ENCODE measurements at places on chromosomes 12 and 14.
A peak's percentile ranks its signal among the peaks of the same experiment; 100 is the strongest.

DNA sequence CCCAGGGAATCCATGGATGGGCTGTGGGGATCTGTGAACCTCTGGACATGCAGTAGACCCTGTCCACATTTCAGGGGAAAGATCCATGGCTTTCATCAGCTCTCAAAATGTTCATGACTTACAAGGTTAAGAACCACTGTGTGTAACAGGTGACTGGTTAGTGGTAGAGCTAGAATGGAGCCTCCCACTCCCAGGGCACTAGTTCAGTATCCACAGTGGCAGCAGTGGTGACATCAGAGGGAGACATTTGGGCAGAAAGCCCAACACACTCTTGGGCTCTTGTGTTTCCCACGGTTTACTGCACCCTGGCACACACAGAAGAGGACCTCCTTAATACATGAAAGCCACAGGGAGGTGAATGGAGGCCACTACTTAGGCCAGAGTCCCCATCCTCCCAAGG lies 9.1 kb downstream of the KRT74 start:
- DNase-seq: no peak

DNA sequence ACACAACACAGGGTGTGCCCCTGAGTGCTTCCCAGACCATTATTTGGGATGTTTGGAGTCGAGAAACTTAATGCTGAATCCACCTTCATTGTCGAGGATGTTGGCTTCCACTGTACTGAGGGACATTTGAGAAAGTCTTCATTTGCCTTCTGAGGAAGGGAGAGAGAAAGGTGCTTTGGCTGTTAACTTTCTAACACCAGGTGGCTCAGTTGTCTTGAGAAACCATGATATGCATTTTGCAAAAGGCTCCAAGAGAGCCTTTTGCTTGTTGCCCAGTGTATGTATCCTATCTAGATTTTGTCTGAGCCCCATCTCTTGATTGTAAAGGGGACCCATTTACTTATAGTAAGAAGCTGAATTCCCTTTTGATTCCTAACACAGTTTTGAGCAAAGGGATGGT lies 28.6 kb upstream of the NRXN3 start:
- no peak for DNase-seq

- no peak for DNase-seq
These were observed 5.1 kb upstream of the NUMB start for GRCh38 chr14:73463411-73463810.

- DNase-seq: no peak
These were observed 585.4 kb downstream of the SNAPC1 start for GRCh38 chr14:62347562-62348011.

DNA sequence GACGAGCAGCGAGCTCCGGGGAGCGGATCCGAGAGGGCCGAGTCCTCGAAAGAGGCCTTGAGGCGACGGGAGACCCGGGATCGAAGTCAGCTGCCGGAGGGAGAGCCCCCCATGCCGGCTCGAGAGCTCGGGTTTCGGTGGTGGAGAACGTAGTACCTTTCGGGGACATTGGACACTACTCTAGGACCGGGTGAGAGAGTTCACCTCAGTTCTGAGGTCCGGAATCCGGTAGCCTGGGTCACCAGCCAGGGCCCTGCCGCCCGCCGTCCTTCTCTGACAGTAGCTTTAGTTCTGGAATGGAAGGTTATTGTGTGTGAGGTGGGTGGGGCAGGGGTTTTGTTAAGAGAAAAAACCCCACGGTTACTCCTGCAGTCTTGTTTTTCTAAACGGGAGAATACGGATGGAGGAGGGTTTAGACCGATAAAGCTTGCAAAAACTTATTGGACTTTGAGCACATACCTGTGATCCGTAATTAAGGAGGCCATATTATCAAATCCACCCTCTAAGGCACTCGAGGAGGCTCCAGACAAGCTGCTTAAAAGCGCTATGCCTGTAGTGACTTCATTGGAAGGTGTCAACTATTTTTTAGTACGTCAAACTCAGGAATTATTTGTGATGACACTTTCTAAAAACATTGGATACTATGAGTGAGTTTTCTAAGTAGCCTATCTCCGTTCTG lies 765 bp downstream of the SCYL2 start:
- DNase-seq: no peak

GRCh38 chr12:60920841-60921495 lies 1325.1 kb downstream of the SLC16A7 start:
- no peak for DNase-seq

- DNase-seq: no peak
These were observed 199.3 kb upstream of the PWP1 start for GRCh38 chr12:107486140-107486892.

GRCh38 chr12:118126119-118126757 lies 9.7 kb upstream of the PEBP1 start:
- DNase-seq: no peak

GRCh38 chr14:21090194-21090939 lies 8.1 kb downstream of the ZNF219 start:
- DNase-seq: no peak

- no peak for DNase-seq
These were observed 118.1 kb downstream of the TRAFD1 start for GRCh38 chr12:112243255-112244110.

GRCh38 chr12:78555802-78556201 lies 308.8 kb upstream of the SYT1 start:
- DNase-seq: no peak

DNA sequence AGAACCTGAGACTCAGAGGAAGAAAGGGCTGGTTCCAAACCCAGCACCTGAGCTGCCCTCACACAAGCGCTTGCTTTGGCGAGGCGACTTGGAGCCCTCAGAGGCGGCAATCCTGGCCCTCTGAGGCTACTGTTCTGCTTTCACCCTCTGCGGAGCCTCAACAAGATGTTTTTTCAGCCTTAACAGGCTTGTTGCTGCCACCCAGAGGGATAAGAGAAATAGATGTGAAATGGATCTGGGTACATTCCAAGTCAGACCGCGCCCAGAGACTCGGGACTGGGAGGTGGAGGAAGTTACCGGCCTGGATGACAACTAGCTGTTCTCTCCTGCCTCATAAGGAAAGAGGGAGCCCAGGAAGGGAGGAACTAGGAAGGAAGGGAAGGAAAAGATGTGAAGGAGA lies 89.6 kb downstream of the TTC7B start:
- DNase-seq: no peak

GRCh38 chr12:28603801-28604200 lies 413.5 kb downstream of the CCDC91 start:
- no peak for DNase-seq

DNA sequence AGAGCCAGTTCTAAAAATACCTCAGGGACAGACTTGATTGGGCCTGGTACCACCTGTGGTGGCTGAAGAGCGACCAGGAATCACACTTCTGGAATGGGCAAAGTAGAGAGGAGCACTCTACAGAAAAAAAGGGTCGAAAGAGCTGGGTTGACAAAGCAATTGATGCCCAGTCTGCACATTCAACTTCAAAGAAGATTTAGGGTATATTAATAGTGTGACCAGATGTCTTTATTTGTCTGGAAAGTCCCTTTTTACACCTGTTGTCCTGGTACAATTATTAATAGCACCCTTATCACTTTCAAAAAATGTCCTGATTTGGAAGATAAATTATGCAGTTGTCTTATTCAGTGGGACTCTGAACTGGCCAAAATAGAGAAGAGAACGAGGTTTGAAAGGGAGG lies 137.5 kb downstream of the DYRK2 start:
- DNase-seq: no peak

DNA sequence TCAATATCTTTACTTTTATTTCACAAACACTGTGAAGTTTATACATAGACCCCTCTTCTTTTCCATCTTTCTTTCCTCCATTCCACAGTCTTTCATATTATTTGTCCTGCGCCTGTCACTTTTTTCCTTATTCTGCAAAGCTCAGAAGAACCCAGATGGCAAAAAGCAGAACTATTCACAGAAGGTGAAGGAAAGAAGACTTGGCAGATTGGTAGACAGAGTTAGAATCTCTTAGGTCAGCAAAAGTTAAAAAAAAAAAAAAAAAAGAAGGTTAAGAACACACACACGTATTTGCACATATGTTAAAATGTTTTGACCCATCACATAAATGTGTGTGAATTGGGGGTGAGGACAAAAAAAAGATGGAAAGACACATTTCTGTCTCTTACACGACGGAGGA lies 50.3 kb upstream of the ABCC9 start:
- DNase-seq: no peak

- DNase-seq: no peak
These were observed 81.2 kb upstream of the ATXN7L3B start for GRCh38 chr12:74456431-74456830.

GRCh38 chr12:49866859-49867569 lies 24.1 kb upstream of the BCDIN3D start:
- DNase-seq: peak; percentile 40

DNA sequence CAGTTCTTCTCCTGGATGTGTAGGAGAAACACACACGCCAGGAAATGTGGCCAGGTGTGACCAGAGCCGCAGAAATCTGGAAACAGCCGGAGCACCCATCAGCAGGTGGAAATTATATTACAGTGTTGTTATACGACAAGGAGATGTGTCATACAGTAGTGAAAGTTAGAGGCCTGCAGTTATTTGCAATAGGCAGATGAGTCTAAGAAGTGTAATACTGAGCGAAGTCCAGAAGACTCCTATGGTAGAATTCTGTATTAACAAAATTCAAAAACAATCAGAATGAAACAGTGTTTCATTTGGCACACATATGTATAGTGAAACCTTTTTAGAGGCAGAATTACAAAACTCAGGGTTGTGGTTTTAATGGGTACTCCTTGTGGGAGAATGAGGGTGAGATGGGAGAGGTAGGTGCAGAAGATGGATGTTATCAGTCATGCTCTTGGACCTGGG lies 39.3 kb upstream of the AMN start:
- DNase-seq: no peak

DNA sequence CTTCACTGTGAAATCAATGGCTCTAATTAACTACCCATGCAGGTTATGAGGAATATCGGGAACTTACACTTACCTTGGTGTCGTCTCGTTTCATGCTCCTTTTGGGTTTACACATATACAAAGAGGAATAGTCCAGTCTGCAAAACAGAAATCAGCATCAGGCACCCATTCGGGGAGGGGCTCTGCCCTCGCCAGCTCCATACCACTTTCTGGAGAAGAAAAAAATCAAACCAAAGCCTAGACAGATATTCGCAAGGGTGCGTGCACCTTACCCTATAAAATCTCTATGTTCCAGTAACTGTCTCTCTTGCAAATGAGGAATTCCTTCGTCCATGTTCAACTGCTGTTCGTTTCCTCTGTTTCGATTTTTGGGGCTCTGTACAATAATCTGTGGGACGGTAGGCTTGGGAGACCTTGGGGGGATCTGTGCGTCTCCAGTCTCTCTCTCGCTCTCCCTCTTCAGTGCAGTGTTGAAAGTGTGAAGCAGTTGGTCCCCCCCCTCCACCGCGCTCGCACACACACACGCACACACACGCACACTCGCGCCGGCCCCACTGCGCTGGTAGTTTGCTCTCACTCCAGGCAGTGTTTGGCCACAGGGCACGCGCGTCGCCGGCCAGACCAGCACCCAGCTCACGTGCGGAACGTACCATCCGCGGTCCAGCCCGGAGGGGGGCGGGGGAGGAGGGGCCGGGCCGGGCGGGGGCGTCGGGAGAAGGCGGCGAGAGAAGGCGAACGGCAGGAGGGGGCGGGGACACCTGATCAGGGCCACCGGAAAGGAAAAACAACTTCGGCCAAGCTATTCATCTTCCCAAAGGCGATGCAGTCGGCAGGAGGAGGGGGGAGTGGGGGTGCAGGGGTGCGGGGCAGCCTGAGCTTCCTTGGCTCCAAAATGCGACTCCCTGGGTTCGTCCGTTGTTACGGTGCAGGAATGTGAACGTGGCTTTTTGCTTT lies at the start of gene BHLHE41:
Gene BHLHE41, minus strand, starts transcription at position 592 of the 954 bp plus-strand sequence. Its CDS starts 258 bp downstream, at position 334.
- no peak for DNase-seq

GRCh38 chr14:104546591-104547309 lies 32.8 kb upstream of the C14orf180 start:
- DNase-seq: no peak

- no peak for DNase-seq
These were observed 59.9 kb downstream of the TSPAN19 start for GRCh38 chr12:84976133-84976532.

- DNase-seq: no peak
These were observed 8.8 kb downstream of the NID2 start for GRCh38 chr14:52060080-52060479.

DNA sequence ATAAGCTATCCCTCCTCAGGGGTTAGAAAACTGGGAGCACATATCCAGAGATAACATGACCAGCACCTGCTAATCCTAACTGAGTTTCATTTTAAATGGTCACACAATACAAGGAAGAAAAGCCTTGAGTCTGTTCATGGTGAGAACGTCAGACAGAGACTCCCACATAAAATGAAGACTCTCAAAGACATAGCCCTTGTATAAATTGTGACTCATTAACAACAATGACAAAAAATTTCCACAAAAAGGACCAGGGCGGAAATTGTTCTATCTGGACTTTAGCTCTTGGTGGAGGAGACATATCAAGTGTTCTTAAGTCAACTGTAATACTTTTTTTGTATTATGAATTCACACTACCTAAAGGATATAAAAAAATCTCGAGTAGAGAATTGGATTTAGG lies 313.7 kb upstream of the DCN start:
- no peak for DNase-seq

DNA sequence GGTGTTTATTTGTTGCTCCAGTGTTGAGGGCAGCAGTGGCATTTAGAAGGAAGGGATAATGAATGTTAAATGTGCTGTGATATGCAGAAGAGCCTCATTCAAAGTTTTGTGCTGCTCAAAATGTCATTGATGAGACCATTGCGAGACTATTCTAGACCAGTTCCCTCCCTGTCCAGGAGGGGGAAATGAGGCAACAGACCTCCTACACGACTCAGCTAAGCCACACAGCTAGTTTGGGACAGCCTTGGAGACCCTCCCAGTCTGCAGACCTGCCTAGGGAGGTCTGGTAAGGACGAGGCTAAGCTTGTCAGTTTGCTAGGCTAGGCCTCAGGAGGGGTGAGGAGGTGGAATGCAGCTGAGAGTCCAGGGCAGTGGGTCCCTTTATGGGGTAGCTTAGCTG lies 116.0 kb downstream of the NRXN3 start:
- no peak for DNase-seq

DNA sequence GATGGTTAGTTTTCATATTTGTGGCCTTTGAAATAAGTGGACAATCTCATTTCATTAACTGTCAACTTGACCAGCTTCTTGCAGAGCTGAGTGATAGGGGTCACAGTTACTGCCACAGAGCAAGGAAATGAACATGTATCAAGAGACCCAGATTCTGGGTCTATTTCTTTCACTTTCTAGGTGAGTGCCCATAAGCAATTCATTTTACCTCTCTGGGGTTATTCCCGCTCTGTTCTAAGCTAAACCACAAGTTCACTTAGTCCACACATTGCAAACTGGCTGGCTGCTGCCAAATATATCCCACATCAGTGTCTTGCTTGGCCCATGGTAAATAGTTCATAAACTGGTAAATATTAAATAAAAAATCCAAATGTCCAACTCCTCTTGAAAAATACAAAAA lies 29.9 kb downstream of the GPHB5 start:
- no peak for DNase-seq

GRCh38 chr12:69204191-69204590 lies 35.2 kb upstream of the CPSF6 start:
- no peak for DNase-seq

- DNase-seq: no peak
These were observed 324 bp downstream of the CALCOCO1 start for GRCh38 chr12:53726946-53727309.
